ENCODE measurements at places on chromosomes 13 and 19.

GRCh38 chr13:40764587-40765403 lies 6.2 kb downstream of the MRPS31 start:
- no peak for DNase-seq

GRCh38 chr13:39527961-39528660 lies 74.9 kb downstream of the LHFPL6 start:
- peak; percentile 78 for DNase-seq

GRCh38 chr13:20882206-20882605 lies 20.3 kb downstream of the XPO4 start:
- DNase-seq: no peak

- no peak for DNase-seq
Observed at GRCh38 chr13:51222686-51223559, 725 bp downstream of the FAM124A start.

GRCh38 chr19:19274716-19275565 lies 1.8 kb upstream of the TM6SF2 start:
- no peak for DNase-seq

- no peak for DNase-seq
Observed at GRCh38 chr13:80664950-80665349, 324.0 kb upstream of the SPRY2 start.

DNA sequence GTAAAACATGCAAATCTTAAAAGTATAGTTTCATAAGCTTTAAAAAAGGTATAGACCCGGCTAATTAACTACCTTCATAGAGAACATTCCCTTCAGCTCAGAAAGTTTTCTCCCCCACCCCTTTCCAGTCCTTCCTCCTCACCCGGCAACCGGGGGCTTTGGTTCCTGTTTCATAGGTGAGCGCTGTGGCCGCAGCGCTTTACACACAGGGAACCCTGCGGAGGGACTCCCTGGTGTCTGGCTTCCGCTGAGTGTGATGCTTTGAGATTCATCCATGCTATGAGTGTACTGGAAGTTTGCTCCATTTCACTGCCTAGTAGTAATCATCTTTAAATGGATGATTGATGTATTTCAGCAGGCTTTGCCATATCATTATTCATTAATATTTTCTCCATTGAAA lies 26.0 kb upstream of the PABPC3 start:
- DNase-seq: no peak

DNA sequence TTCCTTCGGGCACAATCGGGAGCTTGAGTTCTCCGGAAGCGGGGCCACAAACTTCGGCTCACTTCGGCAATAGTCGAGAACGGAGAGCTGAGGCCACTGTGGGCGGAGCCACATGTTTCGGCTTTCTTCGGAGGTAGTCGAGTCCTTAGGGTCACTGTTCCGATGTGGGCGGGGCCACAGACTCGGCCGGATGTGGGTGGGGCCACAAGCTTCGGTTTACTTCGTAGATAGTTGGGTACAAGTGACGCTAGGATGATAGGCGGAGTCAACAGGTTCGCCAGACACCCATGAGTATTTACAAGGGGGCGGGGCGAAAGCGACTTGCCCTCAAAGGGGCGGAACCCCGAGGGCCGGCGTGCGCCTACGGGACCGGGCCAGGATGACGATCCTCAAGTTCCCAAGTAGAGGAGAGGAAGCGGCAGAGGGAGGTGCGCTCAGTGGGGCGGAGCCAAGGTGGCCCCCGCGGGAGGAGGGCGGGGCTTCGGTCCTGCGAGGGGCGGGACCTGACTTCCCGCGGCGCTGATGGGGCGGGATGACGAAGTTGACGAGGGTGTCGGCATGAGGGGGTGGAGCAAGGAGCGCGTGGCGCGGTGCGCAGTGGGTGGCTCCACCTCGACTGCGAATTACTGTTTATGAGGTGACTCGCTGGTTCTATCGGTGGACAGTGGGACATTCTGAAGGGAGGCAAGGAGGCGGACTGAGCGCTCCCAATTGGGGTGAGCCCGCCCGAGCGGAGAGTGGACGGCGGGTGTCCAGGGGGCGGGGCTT lies 539 bp upstream of the MBOAT7 start:
- DNase-seq: peak; percentile 98

GRCh38 chr13:113654175-113654560 lies 3.8 kb downstream of the ATP4B start:
- no peak for DNase-seq

GRCh38 chr19:33487901-33488800 lies 33.4 kb downstream of the PEPD start:
- no peak for DNase-seq

DNA sequence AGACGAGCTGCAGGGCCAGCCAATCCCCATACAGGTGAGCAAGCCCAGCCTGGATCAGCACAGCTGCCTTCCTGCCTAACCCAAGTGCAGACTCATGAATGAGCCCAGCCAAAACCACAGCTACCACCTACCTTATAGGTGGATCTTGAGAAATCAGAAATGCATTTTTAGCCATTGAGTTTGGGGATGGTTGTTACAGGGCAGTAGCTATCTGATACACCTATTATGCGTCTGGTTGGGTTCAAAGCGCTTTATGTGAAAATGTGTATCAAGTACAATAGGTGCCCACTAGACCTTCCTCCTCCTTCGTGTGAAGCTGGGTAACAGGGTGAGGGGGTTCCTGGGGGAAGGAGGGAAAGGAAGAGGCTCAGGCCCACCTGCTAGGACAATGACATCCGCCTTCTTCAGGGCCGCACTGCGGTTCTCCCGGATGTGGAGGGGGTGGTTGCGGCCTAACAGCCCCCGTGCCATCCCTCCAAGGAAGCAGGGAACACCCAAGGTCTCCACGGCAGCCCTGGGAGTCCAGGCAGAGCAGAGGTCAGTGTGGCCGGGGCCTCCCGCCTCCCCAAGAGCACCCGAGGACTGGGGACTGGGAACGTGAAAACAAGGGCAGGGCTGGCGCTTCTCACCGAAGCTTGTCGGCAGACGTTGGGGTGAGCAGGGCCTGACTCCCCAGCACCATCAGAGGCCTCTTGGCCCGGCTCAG lies 11.7 kb downstream of the SYDE1 start:
- no peak for DNase-seq

GRCh38 chr13:32496599-32497160 lies 41.9 kb downstream of the N4BP2L2 start:
- no peak for DNase-seq

Data from GM04503 (cell line).